ENCODE measurements at places on chromosomes 5 and 9.

GRCh38 chr5:120388016-120388781 is 75.9 kb upstream of the PRR16 start:
- peak; percentile 97 for DNase-seq

- DNase-seq = no peak
Measured at GRCh38 chr5:11760934-11761603, 143.2 kb downstream of the CTNND2 start.

- DNase-seq = no peak
Measured at GRCh38 chr9:109950710-109951443, 170.9 kb downstream of the PALM2AKAP2 start.

DNA sequence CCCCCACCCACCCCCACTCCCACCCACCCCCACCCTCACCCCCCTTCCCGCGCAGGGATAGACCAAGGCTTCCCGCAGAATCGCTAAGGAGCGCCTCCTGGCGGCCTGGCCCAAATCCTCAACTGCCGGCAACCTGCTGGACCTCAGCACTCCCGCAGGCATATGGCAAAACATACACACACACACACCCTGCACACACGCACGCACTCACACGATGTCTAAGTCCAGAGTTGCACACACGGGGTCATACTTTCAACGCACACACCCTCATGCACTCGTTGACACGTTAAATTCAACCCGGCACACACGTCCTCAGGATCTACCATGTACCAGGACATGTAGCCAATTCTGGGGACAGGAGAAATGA is 1.7 kb downstream of the CPLX2 start:
- DNase-seq = no peak

DNA sequence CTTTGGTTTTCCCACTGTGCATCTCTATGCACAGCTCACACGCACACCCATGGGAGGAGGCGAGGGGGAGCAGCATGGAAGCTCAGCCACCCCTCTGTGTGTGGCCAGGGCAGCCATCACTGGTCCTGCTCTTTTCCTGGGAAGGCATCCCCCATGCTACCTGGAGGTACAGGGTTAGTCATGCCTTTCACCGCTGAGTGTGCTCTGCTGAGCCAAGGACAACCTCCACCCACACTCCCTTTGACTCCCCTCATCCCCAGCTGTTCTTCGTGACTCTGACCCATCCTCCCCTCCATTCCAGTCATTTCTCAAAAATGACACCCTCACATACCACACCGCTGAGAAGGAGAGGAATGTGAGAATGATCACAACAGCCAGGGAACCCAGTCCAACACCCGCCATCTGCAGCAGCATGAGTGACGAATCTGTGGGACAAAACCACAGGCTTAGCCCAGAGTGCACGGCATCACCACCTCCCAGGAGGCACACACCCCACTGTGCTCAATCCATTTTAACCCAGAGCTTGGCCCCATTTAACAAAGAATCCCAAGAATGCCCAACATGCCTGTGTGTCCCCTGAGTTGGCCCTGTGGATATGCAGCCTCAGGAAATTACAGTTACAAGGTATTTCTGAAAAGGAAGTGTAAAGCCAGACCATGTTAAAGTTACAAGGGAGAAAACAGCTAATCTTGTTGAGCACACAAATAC is 133.4 kb downstream of the SUSD1 start:
- peak; percentile 99 for DNase-seq

DNA sequence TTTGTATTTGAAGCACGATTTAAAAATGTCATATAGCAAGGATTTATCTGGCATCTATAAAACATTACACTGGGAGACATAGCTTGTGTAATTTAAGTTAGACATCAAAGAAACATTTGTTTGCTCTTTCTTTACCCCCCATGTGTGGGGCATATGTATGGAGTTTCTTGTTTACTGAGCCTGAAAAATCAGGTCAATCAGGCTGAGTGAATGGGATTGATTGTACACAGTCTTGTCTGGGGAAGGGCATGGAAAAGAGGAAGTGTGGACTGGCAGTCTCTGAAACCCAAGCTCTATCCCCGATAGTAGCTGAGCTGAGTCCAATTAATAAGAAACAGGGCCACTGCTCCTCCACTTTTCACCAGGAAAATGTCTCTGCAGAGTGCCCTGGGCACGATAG is 49.4 kb downstream of the SLC46A2 start:
- DNase-seq = no peak

DNA sequence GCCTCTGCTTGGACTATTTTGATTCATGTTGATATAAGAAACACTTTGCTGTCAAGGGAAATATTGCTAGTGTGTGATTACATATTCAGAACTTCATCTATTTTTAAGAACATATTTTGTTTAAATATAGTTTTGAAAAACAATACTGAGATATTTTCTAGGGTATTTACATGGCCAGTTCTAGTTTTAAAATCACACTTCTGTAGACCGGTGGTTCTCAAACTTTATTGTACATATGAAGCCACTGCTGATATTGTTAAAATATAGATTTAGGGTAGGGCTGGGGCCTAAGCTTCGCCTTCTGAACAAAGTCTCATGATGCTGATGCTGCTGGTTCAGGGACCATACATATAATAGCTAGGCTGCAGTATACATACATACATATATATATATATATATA is 1000.0 kb downstream of the PTPRD start:
- DNase-seq = no peak

DNA sequence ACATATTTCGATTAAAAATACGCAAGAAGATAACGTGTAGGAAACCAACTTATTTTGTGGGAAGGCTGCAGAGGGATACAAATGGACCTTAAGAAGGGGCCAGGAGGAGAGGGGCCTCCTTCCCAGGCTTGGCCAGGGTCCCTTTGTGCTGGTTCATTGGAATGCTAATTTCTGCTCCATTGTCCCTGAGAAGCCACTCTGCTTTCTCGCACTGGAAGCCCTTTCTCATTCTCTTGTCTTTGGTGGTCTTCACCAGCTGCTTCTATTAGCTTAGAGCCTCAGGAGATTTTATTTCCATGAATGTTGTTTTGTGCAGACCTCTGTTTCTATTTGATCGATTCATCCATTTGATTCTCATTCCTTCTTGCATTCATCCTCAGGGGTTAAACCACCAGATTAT is 325.4 kb downstream of the TMEM38B start:
- no peak for DNase-seq

DNA sequence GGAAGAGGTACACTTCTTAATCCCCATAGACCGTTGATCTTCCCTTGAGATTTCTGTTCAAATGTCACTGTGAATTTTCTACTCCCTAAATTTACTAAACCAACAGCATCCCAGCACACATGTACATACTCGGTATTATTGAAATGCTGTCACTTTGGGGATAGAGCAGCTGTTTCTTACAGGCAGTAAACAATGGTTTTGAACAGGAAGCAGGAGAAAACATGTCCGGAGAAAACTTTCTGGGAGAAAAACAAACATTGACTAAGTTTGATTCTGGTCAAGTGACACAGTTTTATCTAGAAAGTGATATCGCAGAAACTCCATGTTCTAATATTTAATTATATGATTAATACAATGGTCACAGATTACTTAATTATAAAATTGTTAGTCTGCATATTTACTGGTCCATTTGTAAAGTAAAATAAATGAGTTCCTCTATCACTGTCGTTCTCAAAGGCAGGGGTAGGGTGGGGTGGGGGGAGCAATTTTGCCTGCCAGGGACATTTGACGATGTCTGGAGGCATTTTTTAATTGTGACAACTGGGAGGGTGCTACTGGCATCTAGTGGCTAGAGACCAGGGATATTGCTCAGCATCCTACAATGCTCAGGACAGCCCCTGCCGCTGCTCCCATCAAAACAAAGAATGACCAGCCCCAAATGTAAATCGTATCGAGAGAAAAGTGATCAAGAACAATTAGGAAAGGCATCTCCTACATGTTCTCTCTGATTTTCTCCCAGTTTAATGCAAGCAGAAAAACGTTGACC is 12.2 kb downstream of the TAS2R1 start:
- DNase-seq = no peak

Measured in fibroblast of mammary gland (primary cell).